AG20443 (cell line): ENCODE measurements at places on chromosomes 6 and 20.
A peak's percentile ranks its signal among the peaks of the same experiment; 100 is the strongest.

DNA sequence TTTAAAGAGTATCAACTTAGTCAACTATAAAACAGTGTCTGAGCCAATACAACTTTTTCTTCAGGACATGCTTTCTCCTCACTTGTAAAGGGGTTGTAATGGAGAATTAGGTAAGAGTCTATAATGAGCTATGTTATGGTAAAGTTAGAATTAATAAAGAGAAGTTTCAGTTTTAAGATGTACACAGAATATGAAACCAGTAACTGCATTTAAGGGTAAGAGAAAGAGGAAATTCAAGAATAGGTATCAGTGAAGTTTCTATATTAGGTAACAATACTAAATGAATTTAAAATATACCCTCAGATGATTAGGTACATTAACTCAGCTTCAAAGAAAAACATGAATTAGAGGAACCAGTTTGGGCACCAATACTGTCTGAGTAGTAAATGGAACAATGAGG is 1444.3 kb upstream of the ADGRB3 start:
- DNase-seq = no peak

GRCh38 chr6:52872031-52872430 is 31.4 kb upstream of the GSTA5 start:
- DNase-seq = no peak

DNA sequence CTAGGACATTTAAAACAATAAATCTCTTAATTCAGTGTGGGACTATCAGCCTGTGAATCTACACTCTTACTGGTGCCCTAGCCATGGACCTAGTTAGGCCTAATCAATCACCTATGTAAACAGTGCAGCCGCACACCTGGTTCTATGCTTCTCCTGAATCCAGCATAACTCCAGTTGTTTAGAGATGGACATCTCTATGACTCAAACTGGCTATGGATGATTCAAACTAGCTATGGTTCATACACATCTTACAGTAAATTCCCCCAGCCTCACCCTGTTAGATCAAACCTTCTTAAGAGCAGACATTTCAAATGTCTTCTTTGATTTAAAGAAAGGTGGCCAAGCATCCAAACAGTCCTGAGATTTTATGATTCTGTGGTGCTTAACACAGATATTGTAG is 34.7 kb downstream of the SLC35B3 start:
- DNase-seq = no peak

- no peak for DNase-seq
These were observed 19.6 kb downstream of the JAG1 start for GRCh38 chr20:10654250-10654610.

- DNase-seq = no peak
These were observed 6.4 kb upstream of the TBXT start for GRCh38 chr6:166174031-166174430.

- DNase-seq = no peak
These were observed 187.4 kb downstream of the KIF16B start for GRCh38 chr20:16385891-16386290.

DNA sequence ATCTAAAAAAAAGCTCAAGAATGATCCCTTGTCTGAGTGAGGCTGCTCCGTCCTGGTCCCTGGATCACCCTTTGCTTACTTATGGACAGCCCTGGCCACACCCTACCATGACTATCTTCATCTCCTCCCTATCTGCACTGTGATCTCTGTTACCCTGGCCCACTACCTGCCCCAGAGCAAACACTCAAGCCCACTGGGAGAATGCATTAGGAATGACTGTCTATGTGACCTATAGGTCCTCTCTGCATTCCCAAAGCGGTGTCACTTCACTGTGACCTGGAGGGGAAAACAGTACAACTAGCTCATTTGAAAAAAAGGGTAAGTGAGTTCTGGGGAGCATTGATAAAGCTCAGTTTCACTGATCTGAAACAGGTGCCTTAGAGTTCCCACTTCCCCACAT is 86.4 kb upstream of the FOXP4 start:
- no peak for DNase-seq

- DNase-seq = no peak
These were observed 29.3 kb upstream of the RALY start for GRCh38 chr20:33964441-33964840.

DNA sequence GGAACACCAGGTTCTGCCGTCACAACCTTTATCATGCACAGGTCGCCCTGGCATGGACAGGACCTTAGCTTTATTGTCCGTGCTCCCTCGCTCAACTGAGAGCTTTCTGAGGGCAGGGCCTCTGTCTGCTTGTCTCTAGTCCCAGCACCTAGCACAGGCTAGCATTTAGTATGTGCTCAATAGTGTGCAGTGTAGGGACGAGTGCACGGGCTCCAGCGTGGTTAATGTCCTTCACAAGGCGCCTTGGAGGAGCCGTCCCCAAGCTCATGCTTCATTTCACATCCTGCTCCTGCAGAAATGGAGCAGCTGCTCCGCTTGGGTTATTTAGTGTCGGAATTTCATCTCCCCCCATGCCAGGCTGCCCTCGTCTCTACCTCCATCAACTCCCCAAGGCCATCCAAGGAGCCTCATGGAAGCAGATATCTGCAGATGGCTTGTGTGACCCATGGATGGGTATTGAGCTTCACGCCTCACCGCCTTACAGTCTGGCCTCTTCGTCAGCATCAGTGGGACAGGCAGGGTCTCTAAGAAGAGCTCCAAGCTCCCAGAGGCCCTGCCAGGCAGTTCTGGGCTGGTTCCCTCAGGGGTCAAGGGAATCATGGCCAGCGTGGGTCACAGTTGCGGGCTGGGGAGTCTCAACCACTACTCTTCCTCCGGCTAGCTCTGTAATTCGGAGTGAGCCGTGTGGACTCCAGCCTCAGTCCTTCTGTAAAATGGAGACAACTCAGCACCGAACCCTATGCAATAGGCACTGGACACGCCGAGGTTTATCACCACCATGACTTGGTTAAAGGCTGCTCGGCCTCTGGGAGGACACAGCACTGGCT is 60.8 kb upstream of the APCDD1L start:
- DNase-seq = no peak

DNA sequence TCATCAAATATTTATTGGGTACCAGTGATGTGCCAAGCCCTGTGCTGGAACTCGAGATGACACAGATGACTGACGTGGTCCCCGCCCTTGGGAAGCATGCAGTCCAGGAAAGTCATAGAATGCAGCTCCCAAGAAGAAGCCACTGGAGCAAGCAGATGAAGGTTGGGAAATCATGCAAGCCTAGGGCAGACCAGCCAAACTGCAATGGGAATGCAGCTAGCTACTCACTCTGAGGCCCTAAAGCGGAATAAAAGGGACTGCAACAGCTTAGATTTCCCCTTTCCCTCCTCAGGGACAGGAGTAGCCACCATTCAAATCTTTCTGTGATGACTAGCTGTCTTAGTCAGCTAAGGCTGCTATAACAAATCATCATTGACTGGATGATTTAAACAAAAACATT is 152.2 kb downstream of the MAFB start:
- DNase-seq = peak; percentile 43

DNA sequence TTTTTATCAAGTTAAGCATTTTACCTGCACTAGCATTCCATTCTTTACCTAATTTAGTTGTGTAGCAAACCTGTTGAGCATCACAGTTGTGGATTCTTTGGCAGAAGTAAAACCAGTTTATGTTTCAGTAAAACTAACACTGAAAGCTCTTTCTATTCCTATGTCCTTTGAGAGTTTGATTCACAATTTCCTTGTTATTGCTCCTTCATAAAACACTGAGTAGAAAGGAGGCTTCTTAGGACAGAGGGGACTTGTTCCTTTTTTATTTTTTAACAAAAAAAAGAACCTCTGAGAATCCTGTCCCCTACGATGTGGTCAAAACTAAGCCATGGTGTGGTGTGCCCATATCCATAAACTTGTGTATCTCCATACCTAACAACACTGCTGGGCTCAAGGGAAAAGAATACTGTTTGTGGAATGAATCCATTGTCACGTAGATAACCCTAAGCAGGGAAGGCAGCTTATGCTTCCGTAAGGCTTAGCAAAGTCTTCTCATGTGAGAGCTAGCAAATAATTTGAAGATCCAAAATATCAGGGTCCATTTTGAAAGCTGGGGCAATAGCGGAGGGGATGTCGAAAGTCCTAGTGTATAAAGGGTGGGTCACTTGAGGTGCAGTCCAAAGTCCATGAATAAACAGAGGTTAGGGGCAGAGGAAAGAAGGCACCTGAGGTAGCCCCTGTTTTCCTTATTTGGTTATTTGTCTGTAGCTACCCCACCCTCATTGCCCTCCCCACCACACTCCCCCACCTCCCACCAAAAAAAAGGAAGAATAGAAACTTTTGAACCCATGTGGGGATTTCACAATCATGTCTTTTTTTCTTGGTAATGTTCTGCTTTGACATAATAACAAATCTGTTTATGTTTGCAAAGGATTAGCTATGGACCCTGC is 71.0 kb downstream of the PLAGL1 start:
- DNase-seq = no peak

GRCh38 chr6:95959261-95959660 is 56.5 kb upstream of the FUT9 start:
- DNase-seq = no peak

GRCh38 chr20:8131598-8132483 is at the start of gene PLCB1:
PLCB1 (plus strand) TSS chr20:8132266; CDS start chr20:8132652, 386 bp downstream.
- peak; percentile 95 for DNase-seq

GRCh38 chr6:134821397-134821796 is 128.5 kb downstream of the ALDH8A1 start:
- DNase-seq = no peak

GRCh38 chr6:31272436-31272835 is 544 bp upstream of the HLA-C start:
- DNase-seq = no peak

DNA sequence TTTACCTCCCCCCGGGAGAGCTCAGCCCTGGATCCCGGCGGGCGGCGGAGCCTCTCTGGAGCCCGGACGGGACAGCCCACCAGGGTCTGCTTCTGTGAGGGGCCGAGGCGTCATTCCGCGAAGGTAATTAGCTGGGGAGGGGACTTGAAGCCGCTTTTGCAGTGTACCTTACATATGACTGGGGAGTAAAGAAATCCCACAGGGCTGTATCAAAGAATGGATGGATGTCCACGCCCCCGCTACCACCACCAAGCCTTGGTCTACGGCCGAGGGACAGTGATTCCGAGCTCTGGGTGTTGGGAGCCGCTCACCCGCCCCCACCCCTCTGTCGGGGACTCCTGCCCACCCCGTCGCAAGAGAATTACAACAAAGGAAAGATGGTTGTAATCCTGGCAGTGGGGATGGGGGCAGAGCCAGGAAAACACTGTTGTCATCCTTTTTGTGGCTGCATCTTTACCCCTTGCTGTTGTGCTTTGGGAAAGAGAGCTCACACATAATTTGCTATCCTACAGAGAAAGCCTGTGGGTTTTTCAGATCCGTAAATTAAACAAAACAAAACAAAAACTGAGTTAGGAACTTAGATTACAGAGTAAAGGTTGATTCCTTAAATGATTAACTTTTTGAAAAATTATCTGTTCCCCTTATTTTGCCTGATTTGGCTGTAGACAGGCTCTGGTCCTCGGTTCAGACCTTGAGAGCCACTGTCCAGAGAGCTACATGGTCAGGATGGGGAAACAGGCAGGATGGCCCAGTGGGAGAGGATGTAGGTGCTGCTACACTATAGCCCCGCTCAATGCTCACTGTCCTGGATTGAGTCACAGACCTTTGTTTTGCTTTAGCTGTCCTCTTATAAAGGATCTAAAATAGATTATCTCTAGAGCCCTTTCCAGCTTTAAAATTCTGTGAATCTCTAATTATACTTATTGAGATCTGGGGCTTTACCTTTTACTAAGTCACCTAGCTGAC is 997 bp upstream of the FBXO30 start:
- peak; percentile 58 for DNase-seq

- DNase-seq = no peak
These were observed 119.2 kb upstream of the LAMA2 start for GRCh38 chr6:128763599-128764300.

DNA sequence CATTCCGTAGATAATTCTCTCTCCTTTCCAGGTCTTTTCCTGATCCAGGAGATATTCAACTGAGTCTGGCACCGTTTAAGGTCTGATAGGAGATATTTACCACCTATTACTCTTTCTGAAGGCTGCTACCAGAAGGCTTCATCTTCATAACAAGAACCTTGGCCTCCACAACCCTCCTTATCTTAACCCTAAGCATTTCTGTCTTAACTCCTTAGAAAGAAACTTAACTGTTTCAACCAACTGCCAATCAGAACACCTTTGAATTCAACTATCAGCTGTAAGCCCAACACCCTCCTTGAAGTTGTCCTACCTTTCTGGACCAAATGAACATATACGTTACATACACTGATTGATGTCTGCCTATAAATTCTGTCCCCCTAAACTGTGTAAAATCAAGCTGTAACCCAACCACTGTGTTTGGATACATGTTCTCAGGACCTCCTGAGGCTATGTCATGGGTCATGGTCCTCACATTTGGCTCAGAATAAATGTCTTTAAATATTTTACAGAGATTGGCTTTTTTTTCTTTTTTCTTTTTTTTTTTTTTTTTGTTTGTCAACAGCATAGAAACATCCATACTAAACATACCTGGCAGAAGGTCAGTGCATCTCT is 6.6 kb upstream of the TNFAIP3 start:
- no peak for DNase-seq

DNA sequence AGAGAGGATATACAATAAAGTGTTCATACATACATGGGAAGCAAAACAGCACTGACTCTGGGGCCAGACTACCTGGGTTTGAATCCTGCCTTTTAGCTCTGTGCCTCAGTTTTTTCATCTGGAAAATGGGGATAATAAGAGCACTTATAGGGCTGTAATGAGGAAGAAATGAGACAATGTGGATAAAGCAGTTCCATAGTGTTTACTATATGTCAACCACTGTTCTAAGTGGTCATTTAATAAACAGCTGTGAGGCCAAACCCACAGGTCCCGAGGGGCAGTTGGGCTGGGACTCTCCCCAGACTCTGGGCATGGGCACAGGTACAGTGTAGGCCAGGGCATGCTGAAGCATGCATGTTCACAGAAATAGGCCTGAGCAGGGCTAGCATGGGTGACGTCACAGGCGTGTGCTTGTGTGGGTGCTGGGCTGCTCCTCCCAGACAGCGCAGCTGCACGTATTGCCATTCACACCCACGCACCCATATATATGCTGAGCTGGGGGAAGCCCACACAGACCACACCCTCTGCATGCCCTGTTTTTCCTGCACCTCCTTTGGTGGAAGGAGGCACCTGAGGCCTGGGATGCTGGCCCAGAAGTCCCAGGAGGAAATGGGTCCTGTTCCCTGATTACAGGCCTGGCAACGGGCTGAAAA is 3.5 kb upstream of the PLCG1 start:
- no peak for DNase-seq

- no peak for DNase-seq
These were observed 78.7 kb upstream of the LOC128125822 start for GRCh38 chr6:63493557-63493956.

DNA sequence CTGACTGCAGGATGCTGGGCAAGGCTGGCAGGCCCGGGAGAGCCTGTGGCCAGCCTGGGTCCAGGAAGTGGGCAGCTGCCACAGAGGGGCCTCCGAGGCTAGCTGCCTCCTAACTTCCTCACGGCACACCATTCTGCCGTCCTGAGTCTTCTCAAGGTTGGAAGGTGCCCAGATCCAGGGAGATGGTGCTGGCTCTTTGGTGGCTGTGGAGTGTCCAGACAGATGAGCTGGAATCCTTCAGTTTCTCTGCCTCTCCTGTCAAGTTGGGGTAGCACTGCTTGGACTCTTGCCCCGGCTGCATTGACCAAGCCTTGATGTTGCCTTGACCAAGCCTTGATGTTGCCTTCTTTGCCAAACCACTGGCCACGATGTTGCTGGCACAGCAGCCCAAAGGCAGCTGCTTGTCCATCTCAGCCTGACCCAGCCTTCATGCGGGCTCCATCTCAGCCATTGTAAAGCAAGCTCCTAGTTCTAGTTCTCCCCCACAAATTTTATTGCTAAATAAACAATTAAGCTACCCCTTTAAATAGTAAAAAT is 75.1 kb upstream of the AFDN start:
- no peak for DNase-seq

GRCh38 chr6:13446381-13446780 is 41.0 kb downstream of the GFOD1 start:
- DNase-seq = no peak
